Liver (tissue), 10 donors: ENCODE measurements at places on chromosomes 1 and 21.

DNA sequence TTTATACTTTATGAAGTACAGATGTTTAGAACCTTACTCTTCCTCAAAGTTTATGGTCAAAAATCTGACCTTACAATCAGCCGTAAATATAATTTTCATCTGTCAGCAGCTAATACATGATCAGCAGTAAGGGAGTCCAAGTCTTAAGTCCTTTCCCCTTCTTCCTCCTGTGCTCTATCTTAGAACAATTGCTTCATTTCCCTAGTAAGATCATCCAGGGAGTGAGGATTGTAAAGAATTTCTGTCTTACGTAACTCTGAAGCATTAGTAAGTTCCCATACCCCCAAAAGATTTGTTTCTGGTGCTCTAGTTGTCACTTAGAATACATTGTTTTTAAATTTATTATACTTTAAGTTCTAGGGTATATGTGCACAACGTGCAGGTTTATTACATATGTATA lies 2.1 kb downstream of the SETDB1 start:
- no peak for DNase-seq

- no peak for DNase-seq
These were observed 20.3 kb downstream of the PDC start for GRCh38 chr1:186440584-186440983.

DNA sequence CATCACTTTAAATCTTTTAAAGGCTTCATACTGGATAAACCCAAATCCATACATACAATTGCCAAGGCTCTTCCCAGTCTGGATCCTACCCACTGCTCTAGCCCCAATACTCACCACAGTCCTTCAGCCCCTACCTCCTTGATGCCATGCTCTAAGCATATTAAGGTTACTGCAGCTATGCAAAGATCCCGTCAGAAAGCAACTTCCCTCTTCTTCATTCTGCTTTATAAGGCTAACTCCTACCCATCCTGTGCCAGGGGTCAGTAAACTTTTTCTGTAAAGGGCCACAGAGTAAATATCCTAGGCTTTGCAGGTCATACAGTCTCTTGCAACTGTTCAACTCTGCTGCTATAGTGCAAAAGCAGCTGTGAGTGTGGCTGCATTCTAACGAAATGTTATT lies 34.3 kb upstream of the MTF1 start:
- no peak for DNase-seq

DNA sequence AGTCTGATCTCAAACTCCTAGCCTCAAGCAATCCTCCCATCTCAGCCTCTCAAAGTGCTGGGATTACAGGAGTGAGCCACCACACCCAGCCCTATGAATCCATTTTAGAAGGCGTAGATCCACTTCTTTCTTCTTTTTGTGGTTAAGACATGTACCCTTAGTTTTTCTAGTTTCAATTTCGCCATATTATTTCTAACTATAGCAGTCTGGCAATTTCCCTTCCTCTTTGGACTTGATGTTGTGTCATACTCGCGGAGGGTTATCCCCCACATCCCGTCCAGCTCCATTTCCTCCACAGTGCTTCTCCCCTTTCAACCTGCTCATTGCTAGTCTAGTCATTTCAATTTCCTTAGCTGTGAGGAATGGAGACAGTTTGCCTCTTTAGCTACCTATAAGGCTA lies 5.2 kb upstream of the LRRC8D start:
- DNase-seq, result no peak

DNA sequence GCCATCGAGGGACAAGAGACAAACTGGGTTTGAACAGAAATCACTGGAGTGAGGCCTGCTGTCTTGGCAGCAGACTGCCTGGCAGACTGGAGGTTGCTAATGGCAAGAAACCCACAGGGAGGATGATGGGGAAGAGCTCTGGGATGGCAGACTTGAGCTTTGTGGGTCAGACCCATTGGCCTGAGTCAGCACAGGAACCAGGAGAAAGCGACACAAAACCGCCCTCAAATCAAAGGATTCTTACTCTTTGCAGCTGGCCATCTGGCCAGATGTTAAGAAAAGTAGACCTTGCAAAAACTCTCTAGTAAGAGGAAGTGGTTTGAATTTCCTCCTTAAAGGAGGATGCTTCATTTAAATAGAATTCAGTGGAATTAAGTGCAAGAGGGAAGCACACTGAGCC lies 195.2 kb upstream of the JUN start:
- no peak for DNase-seq

- DNase-seq, result no peak
These were observed 86.3 kb downstream of the ACBD6 start for GRCh38 chr1:180415985-180416633.

DNA sequence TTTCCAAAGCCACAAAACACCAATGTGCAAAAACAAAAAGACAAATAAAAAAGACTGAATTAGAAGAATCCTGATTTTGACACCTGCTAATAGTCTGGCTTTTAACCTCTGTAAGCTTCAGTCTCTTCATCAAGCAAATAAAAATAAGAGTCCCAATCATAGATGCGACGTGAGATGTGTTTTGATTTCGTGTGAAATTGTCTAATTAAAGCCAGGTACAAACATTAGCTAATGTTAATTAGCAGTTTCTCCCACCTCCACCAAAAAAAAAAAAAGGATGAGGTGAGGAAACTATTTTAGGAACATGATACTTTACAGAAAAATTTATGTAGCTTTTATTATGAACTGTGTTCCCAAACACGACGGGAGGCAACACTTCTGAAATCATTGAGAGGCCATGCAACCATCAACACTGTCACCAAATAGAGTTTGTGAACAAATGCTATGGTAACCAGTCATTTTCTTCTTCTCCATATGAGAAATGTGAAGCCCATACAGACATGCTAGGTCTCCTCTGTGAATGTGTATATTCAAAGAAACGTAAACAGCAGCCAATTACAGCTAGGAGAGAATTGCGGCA lies 6.7 kb upstream of the EVI5 start:
- no peak for DNase-seq
